ENCODE measurements at places on chromosomes 5 and 9. TPM values are rescaled to one million over a fixed set of nuclear protein-coding genes. Genes with fewer than 3 reads are reported as not detected.

GRCh38 chr9:108149326-108149725 is 659.8 kb upstream of the KLF4 start:
- no peak for DNase-seq

- no peak for DNase-seq
Observed at GRCh38 chr5:88045165-88045564, 223.5 kb downstream of the TMEM161B start.

- no peak for DNase-seq
Observed at GRCh38 chr5:21049901-21050300, 1061.9 kb upstream of the CDH18 start.

DNA sequence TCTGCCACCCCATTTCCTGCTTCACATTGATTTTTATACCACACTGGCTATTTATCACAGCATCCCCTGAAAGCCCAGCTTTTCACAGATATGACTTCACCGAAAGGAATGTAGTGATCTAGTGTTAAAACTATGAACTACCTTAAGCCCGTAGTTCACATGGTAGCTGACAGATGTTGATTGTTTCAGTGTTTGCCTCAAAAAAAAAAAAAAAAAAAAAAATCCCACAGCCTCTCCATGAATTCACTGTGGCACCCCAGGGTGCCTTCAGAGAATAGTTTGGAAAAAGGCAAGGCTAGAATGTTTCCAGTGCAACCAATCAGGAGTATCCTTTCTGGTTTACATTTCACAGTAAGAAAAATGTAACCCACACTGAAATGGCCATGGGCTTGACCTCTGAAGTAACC is 37.1 kb downstream of the GLIS3 start:
- DNase-seq: no peak

Gene KIF20A
- 57.2 TPM for total RNA-seq

GRCh38 chr9:124285903-124286291 is 28.1 kb downstream of the NEK6 start:
- peak; percentile 61 for DNase-seq

Gene PCDHB13
- not detected for total RNA-seq

Gene TSSK1B
- total RNA-seq: not detected

DNA sequence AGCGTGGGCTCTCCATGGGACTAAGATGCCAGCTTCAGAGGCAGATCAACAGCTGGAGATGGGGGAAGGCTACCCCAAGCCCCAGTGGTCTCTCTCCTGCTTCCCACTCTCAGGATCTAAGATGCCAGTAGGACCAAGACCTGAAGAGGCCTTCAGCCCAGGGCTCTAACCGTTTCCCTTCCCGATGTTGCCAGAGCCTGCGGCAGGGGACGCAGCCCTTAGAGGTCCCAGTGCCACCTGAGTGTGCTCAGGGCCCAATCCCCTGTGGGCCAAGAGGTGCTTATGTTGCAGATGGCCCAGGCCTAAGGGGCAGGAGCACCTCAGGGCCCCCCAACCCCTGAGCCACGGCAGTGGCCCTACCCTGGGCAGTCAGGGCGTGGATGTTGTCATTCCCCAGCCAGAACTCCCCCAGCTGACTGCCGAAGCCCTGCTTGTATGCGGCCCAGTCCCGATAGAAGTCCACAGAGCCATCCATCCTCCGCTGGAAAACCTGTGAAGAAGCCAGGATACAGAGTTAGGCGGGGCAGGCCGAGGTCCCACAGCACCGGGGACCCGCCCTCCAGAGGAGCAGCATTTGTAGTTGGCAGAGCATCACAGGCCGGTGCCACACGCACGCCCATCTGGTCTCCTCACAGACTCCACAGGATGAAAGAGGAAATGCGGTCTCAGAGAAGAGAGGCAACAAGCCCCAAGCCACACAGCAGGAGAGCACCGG is 5.4 kb downstream of the FCN1 start:
- no peak for DNase-seq

DNA sequence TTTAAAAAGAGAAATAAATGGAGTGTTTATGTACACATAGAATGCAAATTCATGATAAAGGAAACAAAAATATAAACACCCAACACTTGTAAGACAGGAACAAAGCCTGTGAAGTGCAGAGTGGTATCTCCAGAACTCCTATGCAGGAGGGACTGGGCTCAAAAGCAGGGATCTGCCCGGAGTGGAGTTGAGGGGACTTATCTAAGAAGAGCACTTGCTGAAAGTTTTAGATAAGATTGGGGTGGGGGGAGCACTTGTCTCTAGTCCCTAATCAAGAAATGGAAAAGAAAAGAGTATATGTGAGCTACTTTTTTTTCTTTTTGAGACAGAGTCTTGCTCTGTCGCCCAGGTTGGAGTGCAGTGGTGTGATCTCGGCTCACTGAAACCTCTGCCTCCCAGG is 840.4 kb downstream of the MAT2B start:
- DNase-seq: no peak

- DNase-seq: no peak
Observed at GRCh38 chr5:6567068-6567467, 65.8 kb downstream of the NSUN2 start.
